NAMALWA (cell line): ENCODE measurements at places on chromosomes 16 and 17.

- no peak for DNase-seq
Observed at GRCh38 chr17:28986714-28987655, 18.8 kb downstream of the SEZ6 start.

DNA sequence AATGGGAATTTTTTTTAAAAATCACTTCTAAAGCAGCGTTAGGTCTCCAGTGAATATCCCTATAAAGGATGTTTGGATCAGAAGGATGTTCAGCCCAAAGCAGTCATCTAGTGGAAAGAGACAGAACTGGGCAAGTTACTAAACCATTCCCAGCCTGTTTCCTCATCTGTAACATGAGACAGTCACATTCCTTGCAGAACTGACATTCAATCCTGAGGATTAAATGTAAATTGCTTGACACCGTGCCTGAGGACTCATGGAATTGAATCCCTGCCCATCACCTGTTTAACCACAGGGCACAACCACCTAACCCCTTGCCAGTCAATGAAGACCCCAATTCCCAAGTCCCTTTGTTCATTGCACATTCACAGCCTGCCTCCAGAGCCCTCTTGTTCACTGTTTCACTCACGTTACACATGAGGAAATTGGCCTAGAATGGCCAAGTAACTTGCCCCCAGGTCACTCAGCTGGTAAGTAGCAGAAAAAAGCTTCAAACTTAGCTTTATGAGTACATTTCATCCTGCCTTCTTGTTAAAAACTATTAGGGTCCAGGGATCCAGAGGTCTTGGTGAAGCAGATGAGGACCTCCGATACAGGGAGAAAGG, 1.4 kb downstream of the CMTM2 start:
- no peak for DNase-seq

DNA sequence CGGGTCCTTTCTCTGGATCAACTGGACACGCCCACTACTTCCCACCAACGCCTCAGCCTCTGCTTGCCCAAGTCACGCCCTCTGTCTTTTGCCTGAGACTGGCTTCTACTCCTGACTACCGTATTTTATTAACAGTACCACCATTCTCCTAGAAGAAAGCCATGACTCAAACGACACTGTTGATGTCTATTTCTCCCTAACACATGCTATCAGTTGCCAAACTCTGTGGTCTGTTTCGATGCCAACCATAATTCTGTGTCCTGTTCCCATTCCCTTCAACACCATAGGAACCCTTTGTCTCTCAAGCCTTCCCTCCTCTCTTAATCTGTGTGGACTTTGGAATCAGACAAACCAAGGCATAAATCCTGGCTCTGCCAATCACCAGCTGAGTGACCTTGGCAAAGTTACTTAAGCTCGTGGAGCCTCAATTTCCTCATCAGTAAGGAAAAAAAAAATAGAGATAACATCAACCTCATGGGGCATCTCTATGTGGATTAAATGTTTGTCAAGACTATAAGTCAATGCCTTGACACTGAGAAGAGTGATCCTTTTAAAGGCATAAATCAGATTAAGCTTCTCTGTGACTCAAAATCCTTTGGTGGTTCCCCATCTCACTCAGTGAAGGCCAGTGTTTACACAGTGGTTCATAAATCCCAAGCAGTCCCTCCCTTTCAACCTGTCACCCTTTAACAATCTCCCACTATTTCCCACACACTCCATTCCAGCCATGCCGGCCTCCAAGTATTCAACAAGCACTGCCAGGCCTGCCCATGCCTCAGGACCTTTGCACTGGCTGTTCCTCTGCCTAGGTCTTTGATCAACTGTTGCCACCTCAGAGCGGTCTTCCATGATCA, 45.6 kb downstream of the ERN1 start:
- DNase-seq, result no peak

DNA sequence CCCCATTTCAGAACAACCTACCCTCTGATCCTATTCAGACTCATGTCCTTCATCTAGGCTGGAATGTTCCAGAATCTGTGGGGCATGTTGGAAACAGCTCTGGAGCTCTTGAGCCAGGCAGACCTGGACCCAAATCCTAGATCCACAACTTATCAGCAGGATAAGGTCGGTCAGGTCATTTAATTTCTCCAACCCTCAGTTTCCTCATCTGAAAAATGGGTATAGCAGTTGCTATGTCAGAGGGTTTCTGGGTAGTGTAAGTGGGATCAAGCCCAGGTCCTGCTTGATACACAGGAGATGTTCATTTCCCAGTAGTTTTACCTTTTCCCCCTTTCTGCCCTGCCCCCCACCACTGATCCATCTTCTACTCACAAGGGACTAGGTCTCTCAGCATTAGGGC, 12.0 kb downstream of the SLC6A2 start:
- no peak for DNase-seq

DNA sequence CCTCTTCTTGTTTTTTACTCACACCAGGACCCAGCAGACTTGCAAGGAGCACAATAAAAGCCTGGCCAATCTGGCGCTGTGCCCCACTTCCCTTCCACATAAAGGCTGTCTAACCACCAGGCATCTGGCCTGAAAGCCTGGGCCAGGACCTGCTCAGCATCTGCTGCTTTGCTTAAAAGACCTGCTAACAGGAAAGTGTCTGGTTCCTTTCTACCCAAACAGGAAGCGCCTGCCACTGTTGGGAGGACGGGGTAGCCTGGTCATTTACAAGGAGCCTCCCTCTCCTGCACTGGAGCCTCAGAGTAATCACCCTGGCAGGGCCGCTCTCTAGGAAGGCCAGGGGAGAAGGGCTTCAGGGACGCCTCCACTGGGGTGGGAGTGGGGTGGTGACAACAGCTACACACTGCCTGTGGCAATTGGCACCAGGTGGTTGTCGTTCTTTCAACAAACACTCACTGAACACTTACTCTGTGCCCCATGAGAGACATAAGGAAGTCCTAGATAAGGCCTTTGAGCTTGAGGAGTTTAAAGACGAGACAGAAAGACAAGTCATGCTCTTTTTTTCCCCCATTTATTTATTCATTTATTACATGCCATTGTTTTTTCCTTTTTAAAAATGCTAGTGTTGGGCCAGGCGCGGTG, 6.3 kb upstream of the MMP28 start:
- peak; percentile 65 for DNase-seq

- no peak for DNase-seq
Observed at GRCh38 chr16:13909872-13910303, 10.1 kb upstream of the ERCC4 start.

- peak; percentile 57 for DNase-seq
Observed at GRCh38 chr17:78366109-78366848, 6.4 kb upstream of the SOCS3 start.

DNA sequence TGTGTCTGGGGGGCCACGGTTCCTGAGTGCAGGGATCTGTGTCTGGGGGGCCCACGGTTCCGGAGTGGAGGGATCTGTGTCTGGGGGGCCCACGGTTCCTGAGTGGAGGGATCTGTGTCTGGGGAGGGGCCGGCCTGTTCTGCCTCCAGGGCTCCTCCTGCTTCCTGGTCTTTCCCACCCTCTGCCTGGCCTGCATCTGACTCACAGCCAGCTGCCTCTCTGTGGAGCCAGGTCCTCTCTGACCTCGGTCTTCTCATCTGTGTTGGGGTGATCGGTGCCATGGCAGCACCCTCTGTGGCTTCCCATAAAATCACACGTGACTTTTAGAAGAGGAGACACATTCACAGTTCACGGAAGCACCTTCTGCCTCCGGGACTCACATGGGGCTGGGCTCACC, 50.3 kb downstream of the ZFPM1 start:
- DNase-seq, result no peak

GRCh38 chr16:28839899-28840298, 6.2 kb downstream of the TUFM start:
- peak; percentile 41 for DNase-seq

DNA sequence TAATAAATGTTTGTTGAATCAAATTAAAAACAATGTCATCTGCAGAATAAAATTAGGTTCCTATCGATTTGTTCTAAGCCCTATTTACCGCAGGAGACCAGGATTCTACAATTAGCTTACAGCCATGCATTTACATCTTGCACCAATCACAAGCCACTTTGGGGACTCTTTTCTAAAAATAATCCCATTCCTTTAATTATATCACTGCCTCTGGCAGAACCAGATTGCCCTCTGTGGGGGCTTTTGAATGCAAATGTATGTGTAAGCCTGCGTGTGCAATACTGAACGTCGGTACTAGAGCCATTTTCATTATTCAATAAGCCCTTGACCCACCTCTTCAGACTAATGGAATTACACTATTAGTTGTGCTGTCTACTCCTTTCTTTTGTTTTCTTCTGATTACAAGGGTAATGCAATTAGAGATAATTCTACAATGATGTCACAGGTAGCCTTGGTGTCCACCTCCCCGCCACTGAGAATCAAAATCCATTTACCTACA, 391.3 kb upstream of the XYLT1 start:
- DNase-seq, result no peak

DNA sequence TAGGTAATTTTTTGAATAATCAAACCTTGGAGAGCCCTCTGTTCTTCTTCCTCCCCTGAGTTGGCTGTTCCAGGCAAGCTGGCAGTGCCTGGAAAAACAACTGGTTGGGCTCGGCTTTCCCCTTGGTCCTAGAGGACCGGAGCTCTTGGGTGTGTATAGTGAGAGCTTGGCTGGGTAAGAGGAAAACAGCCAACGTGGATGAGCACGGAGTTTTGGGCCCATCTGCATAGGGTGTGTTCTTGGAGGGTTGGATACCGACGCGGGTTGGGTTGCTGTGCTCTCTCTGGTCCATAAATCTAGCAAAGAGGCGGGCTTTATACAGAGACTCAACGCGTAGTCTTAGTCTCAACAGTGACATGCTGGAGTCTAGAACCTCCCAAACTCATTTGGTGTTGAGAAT, 23.2 kb downstream of the ITGB3 start:
- DNase-seq, result no peak

DNA sequence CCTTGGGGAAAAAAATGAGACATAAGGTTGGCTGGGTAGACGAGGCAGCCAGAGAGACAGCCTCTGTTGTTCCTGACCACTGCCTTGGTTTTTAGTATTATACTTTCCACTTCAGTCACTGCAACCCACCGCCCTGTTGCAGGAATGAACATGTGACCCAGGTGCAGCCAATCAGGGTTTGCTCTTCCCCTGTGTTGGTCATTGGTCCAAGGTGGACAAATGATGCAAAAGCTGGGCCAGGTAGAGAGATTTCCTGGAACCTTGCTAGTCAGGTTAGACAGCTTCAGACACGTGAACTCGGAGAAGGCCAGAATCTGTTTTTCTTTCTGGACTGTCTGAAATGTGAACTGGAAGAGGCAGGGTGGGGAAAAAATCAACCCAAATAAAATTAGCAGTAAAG, 452.4 kb upstream of the RBFOX1 start:
- DNase-seq, result no peak

DNA sequence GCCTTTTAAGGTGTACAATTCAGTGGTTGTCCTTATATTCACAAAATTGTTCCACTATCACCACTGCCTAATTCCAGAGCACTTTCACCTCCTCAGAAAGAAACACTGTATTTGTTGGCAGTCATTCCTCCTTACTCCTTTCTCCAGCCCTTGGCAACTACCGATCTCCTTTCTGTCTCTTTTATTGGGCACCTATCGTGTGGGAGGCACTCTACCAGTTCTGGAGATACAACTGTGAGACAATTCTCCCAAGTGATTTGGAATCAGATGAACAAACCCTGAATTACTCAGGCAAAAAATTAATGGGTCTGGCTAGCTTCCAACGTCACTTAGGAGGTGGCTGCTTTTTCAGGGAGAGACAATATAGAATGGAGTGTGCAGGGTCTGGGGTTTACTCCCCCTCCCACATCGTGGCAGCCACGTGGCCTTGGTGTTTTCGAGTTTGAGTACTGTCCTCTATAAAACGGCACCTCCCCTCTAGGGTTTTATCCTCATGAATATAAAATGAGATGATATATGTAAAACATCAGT, 63.9 kb downstream of the SHISA9 start:
- no peak for DNase-seq

DNA sequence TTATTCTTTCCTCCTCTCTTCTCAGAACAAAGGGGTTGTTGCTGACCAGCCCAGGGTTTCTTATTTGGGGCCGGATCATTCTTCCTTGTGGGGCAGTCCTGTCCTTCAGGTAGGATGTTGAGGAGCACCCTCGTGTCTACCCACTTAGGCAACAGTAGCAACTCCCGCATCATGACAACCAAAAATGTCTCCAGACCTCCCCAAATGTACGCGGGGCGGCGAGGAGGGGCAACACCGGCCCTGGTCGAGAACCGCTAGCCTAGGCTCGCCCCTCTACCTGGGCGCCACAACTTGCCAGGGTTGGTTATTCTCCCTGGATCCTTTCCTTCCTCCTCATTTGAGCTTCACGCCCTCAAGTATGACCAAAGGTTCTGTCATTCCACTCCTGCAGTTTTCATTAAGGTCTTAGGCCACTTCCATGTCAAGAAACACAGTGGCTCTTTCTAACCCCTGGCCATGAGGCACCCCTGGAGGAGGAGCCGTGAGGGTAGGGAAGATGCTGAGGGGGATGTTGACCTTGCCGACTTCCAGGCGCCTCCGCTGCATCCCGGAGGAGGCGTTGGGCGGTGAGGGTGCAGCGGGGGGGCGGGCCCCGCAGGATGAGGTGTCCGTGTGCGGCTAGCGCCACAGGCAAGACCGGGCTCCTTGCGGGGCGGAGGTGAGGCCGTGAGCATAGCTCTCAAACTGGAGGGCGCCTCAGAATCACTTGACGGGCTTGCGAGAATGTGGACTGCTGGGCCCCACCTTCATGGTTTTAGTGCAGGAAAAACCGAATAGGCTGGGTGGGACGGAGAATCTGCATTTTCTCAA, 712 bp upstream of the SPECC1 start:
- DNase-seq, result no peak

DNA sequence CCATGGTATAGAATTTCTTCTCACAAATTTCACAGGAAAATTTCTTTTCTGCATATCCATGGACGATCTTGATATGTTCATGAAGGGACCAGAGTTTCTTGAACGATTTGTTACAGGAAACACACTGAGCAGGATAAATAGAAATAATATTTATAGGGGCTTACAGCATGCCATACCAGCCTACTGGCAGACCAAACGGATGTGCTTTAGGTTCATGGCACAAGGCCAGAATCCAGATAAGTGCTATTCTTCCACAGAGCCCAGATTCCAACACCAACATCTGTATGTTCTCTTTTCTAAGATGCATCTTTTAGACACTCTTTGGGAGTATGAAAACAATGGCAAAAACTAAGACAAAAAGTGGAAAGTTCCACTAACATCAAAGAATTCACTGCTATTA, 49.3 kb downstream of the ZNF652 start:
- DNase-seq, result no peak

DNA sequence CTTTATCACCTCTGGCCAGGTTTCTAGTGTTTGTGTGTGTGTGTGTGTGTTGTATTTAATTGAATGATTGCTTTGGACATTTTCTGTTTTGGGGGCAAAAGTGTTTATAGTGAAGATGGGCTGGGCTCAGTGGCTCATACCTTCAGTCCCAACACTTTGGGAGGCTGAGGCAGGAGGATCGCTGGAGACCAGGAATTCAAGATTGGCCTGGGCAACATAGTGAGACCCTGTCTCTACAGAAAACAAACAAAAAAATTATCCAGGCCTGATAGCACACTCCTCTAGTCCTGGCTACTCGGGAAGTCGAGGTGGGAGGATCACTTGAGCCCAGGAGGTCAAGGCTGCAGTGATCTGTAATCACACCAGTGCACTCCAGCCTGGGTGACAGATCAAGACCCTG, 37.5 kb downstream of the RPA1 start:
- no peak for DNase-seq
